Naive thymus-derived CD4-positive, alpha-beta T cell (primary cell): ENCODE measurements at places on chromosomes 5 and 9. TPM values are rescaled to one million over a fixed set of nuclear protein-coding genes. Genes with fewer than 3 reads are reported as not detected.

Gene FOXD4L6
- not detected for polyA plus RNA-seq

Gene SPINK4
- not detected for polyA plus RNA-seq

Gene IDNK
- 15.3 TPM for polyA plus RNA-seq

Gene TAS2R1
- polyA plus RNA-seq, result not detected

Gene CDKN2A
- polyA plus RNA-seq, result 0.79 TPM

Gene SNCAIP
- not detected for polyA plus RNA-seq

Gene LECT2
- polyA plus RNA-seq, result not detected

Gene GALNT12
- 4.3 TPM for polyA plus RNA-seq

Gene FOXD4L4
- not detected for polyA plus RNA-seq

Gene ZDHHC11
- 0.20 TPM for polyA plus RNA-seq

Gene INSL6
- polyA plus RNA-seq, result not detected

Gene COL15A1
- not detected for polyA plus RNA-seq

Gene LRRC26
- not detected for polyA plus RNA-seq

Gene CDKN2B-AS1
- polyA plus RNA-seq, result not detected

Gene FBP2
- polyA plus RNA-seq, result not detected

Gene PCDHGA2
- not detected for polyA plus RNA-seq

Gene FGF10
- polyA plus RNA-seq, result not detected

Gene PDCD1LG2
- not detected for polyA plus RNA-seq

Gene IL5
- not detected for polyA plus RNA-seq

Gene SLCO4C1
- 0.09 TPM for polyA plus RNA-seq

Gene TMEM215
- not detected for polyA plus RNA-seq

Gene SPATA31E1
- polyA plus RNA-seq, result not detected

Gene PAEP
- polyA plus RNA-seq, result not detected

Gene TRAF2
- polyA plus RNA-seq, result 29.1 TPM

Gene GDF9
- 0.43 TPM for polyA plus RNA-seq

Gene GPX8
- polyA plus RNA-seq, result not detected

Gene SIGMAR1
- 102 TPM for polyA plus RNA-seq

Gene FAXDC2
- polyA plus RNA-seq, result 0.32 TPM

Gene LHX3
- polyA plus RNA-seq, result not detected

Gene NMUR2
- polyA plus RNA-seq, result not detected

Gene EQTN
- not detected for polyA plus RNA-seq

Gene TAF1L
- polyA plus RNA-seq, result not detected

Gene LRRC70
- 2.0 TPM for polyA plus RNA-seq

Gene PCDHB2
- polyA plus RNA-seq, result not detected

Gene UBE2QL1
- not detected for polyA plus RNA-seq

Gene PPP3R2
- not detected for polyA plus RNA-seq

Gene CCDC152
- 0.70 TPM for polyA plus RNA-seq

Gene ABO
- not detected for polyA plus RNA-seq

Gene NTMT1
- 58.9 TPM for polyA plus RNA-seq

Gene SPATA9
- polyA plus RNA-seq, result not detected

Gene MAMDC2
- polyA plus RNA-seq, result not detected

Gene ORM1
- not detected for polyA plus RNA-seq

Gene FAM78A
- polyA plus RNA-seq, result 24.8 TPM

Gene PCDH12
- 0.11 TPM for polyA plus RNA-seq

Gene CTSL
- 58.8 TPM for polyA plus RNA-seq

Gene RETREG1
- 130 TPM for polyA plus RNA-seq

Gene AFAP1L1
- 1.1 TPM for polyA plus RNA-seq

Gene FAM163B
- not detected for polyA plus RNA-seq

Gene NR5A1
- not detected for polyA plus RNA-seq

Gene TTC39B
- polyA plus RNA-seq, result 10.0 TPM

Gene OTP
- not detected for polyA plus RNA-seq
